ENCODE measurements at places on chromosomes 13 and 19. TPM values are rescaled to one million over a fixed set of nuclear protein-coding genes. Genes with fewer than 3 reads are reported as not detected.

DNA sequence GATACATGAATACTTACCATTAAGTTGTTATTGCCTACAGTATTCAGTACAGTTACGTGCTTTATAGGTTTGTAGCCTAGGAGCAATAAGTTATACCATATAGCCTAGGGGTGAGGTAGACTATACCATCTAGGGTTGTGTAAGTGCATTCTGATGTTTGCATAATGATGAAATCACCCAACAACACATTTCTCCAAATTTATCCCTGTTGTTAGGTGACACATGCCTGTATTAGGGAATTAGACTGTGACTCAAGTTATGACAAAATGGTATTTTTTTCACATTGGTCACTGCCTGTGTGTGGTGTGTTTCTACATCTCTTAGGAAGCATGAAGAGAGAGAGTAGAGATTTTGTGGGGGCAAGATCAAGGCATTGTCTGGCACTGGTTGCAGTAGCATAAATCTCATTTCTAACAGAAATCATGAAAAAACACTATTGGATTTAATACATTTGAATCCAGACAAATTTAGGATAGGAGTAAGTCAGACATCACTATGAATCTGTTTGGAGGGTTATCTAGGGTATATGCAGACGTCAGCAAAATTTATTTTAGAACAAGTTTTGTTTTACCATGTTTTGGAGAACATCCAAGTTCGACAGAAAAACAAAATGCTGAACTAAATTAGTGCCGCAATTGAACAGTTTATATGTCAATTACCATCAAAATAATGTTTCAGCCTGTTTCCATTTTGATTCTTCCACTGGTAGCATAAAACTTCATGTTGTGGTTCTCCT lies 332.1 kb downstream of the LMO7 start:
- no peak overlapping the region for H3K27ac ChIP-seq
- DNase-seq, result no peak
- no peaks in the 10 kb centered on the region for H3K36me3 ChIP-seq

DNA sequence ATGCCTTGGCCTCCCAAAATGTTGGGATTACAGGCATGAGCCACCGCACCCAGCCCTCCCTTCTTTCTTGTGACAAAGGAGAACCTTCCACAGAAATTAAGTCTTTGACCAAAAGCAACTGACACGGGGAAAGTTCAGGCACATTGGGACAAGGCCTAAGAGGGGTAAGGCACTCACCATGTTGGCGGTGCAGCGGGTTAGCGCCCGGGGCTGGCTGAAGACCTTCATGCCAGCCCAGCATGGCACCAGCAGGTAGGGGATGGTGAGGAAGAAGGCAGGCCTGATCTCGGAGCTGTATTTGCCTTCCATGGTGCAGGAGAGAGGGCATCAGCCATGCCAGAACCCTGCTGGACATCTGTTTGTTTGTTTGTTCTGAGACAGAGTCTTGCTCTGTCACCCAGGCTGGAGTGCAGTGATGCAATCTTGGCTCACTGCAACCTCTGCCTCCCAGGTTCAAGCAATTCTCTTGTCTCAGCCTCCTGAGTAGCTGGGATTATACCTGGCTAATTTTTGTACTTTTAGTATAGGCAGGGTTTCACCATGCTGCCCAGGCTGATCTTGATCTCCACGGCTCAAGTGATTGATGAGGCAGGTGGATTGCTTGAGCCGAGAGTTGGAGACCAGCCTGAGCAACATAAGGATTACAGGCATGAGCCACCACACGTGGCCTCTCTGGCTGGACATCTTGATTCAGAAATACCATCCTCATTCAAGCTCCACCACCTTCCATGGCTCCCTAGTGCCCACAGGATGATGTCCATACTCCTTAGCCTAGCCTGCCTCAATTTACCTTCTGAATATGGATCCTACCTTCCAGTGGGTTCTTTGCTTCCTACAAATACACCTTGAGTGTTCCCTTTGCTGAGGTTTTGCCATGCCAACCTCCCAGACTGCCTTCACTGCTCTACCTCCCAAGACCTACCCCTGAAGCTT lies 4.4 kb downstream of the TM6SF2 start:
- H3K4me3 ChIP-seq, result no peak overlapping the region
- no peak overlapping the region for H3K27ac ChIP-seq
- peaks cover 11% of the 10 kb centered on the region for H3K4me1 ChIP-seq
- DNase-seq, result no peak
- H3K36me3 ChIP-seq, result no peaks in the 10 kb centered on the region
- H3K27me3 ChIP-seq, result no peaks in the 10 kb centered on the region

DNA sequence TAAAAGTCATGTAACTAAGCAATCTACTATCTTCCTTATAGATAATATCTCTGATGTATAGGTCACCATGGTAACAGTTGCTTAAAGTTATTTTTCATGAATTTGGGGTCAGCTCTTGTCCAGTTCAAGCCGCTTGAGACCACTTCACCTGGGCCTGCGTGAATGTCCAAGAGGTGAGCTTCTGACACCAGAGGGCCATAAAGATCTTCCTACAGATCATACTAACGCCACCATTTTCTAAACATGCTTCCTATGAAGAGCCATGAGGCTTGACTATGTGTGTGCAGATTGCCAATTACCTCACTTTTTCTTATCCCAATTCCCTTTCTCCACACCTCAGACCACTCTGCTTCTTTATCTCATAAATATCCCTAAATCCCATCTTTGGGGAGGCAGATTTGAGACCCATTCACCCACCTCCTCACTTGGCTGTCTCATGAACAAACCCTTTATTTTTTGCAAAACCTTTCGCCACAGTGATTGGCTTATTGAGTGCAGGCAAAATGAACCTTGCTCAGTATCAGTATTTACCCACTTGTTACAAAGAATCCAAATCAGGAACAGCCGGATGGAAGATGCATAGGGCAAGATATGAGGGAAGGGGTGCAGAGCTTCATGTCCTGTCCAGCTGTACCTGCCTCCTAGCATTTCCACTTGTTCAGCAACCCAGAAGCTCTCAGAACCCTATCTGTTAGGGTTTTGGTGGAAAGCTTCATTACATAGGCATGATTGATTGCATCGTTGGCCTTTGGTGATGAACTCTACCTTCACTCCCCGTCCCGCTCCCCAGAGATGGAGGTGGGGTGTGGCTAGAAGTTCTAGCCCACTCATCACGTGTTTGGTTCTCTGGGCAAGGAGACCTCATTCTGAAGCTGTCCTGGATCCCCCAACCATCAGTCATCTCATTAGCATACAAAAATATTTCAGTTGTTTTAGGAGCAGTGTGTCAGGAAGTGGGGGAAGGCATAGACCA lies 34.2 kb downstream of the FAM187B start:
- no peak overlapping the region for H3K4me3 ChIP-seq
- H3K4me1 ChIP-seq, result no peaks in the 10 kb centered on the region
- DNase-seq, result no peak
- no peaks in the 10 kb centered on the region for H3K27me3 ChIP-seq

DNA sequence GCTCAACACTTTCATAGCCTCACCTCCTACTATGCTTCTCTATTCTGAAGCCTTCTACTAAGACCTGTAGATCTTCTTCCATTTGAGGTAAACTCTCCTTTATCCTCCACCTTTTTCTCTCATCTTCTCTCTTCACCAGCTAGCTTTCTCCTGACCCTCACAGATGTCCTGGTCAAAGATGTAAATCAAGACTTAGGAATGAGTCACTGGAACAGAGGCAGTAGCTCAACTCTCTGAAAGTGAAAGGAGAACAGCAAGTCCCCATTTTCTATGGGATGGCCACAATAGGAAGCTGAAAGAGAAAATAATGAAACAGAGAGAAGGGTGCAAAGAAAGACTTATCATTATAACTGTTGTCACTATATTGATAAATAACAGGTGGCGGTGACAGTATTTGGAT lies 86.1 kb upstream of the DOCK9 start:
- H3K4me1 ChIP-seq, result no peaks in the 10 kb centered on the region
- no peaks in the 10 kb centered on the region for H3K36me3 ChIP-seq
- no peak for DNase-seq

- no peaks in the 10 kb centered on the region for H3K36me3 ChIP-seq
- DNase-seq, result no peak
- H3K27ac ChIP-seq, result no peak overlapping the region
- H3K4me1 ChIP-seq, result no peaks in the 10 kb centered on the region
- no peak overlapping the region for H3K4me3 ChIP-seq
These were observed 21.8 kb upstream of the KBTBD7 start for GRCh38 chr13:41216160-41216559.

DNA sequence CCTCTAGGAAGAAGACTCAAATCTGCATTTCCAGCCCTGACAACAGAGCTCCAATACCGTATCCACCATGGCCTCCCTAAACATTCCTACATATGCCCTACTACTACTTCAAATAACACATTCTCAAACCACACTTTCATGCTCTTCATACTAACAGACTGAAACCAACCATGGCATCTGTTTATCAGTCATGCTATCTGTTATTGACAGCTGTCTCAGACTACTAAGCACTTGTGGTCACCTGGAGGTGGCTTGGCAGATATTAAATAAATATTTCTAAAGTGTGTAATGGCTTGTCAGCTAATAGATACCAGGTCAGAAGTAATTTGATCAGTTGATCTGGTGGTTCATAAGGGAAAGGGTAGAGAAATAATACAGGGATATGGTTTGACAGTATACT lies 489.1 kb downstream of the DIAPH3 start:
- no peak overlapping the region for H3K4me3 ChIP-seq
- H3K27me3 ChIP-seq, result no peaks in the 10 kb centered on the region
- H3K36me3 ChIP-seq, result no peaks in the 10 kb centered on the region
- no peaks in the 10 kb centered on the region for H3K4me1 ChIP-seq
- DNase-seq, result no peak

The GIPR gene
- total RNA-seq, result 5.6 TPM

The LGALS7B gene
- total RNA-seq, result not detected
